ENCODE measurements at places on chromosomes 5 and 9.

DNA sequence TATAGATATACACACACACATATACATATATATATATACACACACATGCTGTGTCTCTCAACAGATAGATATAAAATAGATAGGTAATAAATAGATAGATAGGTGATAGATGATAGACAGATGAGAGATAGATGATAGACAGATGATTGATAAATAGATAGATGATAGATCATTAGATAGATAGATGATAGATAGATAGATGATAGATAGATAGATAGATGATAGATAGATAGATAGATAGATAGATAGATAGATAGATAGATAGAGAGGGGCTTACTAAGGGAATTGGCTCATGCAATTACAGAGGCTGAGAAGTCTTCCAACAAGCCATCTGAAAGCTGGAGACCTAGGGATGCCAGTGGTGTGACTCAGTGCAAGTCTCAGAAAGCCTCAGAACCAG, 394.5 kb downstream of the ICE1 start:
- no peak for DNase-seq

DNA sequence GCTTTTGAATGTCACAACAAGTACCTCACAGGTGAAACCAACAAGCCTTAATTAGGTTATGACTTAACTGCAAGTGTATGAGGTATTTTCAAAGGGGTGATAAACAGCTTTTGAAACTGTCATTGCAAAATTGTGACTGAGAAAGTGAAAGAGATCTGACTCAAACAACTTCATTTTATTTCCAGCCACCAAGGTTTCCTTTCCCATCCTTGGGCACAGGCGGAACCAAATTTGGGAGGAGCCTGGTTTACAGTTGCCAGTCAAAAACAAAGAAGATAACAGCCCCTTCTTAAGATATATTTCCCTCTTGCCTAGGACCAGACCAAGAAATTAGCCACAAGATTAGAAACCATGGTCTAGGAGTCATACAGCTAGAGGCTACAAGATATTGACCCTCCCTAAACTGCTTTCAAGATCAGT, 417.1 kb downstream of the CSNK1G3 start:
- no peak for DNase-seq

DNA sequence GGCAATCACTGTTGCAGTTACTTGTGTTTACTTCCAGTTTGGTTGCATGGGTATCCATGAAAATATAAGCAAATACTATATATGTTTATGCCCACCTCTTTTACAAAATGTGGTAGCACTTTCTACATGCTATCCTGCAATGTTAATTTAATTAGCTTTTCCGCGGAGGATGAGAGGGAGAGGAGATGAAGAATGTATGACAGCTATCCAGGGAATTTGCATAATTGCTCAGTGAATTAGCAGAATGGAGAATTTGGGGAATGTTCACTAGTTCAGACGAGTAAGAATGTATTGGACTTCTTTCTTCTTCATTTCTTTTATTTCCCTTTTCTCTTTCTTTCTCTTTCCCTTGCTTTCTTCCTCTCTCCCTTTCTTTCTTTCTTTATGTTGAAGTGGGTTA, 140.7 kb upstream of the SLC28A3 start:
- no peak for DNase-seq

- DNase-seq, result no peak
These were observed 2.0 kb downstream of the LOX start for GRCh38 chr5:122076050-122076461.

DNA sequence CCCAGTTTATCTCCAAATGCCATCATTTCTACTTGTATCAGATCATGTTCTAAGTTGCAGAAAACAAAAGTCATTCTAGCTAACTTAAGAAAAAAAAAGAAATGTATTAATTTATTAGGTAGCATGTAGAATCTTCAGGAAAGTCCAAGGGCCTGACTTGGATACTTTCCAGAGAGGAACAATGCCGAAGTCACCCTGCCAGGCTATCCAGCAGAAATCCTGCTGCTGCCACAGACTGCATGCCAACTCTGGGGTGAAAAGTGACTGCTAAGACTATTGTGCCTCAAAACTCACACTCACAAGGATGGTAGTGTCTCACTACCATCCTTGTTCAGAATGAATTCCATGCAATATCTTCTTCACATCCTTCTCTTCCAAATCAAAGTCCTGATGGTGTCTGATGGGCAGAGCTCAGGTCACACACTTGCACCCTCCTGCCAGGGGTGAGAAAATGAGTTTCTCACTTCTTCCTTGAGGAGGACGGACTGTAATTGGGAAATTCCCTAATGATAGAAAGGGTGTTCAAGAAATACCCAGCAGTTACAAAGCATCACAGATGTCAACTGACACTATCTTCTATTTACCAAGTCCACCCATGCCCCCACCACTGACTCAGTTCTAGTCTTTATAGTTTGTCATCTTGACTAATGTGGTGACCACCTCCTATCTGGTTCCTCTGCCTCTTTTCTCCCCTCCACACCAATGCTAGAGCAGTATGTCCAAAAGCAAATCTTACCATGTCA, 279.4 kb downstream of the CWC27 start:
- DNase-seq, result no peak

- DNase-seq, result no peak
These were observed 448.2 kb downstream of the GADD45G start for GRCh38 chr9:90053027-90053426.

GRCh38 chr9:118177241-118177640, 473.0 kb downstream of the TLR4 start:
- DNase-seq, result no peak

DNA sequence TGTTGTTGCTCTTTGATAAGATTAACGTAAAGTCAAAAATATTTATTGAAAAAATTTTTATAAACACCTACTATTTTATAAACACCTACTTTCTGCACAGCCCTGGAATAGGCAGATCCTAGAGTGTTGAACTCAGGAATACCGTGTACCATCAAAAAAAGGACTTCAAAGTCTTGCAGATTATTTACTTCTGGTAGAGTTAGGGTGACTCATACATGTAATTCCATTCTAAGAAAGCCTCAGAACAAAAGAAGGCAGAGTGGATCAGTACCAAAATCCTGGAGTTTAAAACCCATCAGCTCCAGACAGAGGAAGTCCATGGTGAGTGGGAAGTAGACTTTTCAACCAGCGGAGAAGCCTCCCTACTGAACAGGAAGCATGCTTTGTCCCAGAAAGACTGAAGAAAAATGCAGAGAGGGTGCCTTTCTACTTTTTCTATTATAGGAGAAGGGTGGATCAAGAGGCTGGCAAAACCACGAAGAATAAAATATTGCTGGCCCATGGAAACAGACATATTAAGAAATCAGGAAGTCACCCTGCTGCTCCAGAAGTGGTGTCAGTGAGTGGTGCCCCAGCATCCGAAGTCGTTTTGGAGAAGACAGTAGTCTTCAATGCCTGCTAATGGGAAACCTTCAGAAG, 45.1 kb upstream of the DAB2 start:
- DNase-seq, result no peak

Measured in G401 (cell line).